ENCODE measurements at places on chromosomes 11 and 22.

GRCh38 chr11:849951-850774 lies 7.5 kb downstream of the TSPAN4 start:
- no peaks in the 10 kb centered on the region for H3K27me3 ChIP-seq
- DNase-seq = no peak
- H3K4me3 ChIP-seq = peak overlapping the region; percentile 57
- H3K27ac ChIP-seq = no peak overlapping the region
- no peaks in the 10 kb centered on the region for H3K36me3 ChIP-seq
- peaks cover 14% of the 10 kb centered on the region for H3K4me1 ChIP-seq

DNA sequence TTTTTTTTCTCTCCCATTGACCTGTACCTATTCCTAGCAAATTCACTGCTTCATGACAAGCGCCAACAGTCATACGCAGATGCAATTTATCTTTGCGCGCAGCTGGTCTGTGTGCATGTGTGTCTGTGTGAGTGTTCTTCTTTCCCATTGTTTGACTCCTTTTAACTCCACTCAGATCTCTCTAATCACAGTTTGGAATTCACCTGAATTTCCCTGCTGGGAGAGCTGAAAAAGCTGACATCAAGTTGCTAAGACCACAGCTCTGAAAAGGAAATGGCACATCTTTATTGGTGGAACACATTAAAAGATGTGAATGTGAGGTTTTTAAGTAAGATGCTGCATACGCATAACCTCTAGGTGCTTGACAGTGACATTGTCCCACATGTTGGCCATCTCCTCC lies 187.4 kb upstream of the MTMR2 start:
- no peak for DNase-seq
- H3K4me1 ChIP-seq = peaks cover 2% of the 10 kb centered on the region
- H3K36me3 ChIP-seq = no peaks in the 10 kb centered on the region
- no peaks in the 10 kb centered on the region for H3K27me3 ChIP-seq

DNA sequence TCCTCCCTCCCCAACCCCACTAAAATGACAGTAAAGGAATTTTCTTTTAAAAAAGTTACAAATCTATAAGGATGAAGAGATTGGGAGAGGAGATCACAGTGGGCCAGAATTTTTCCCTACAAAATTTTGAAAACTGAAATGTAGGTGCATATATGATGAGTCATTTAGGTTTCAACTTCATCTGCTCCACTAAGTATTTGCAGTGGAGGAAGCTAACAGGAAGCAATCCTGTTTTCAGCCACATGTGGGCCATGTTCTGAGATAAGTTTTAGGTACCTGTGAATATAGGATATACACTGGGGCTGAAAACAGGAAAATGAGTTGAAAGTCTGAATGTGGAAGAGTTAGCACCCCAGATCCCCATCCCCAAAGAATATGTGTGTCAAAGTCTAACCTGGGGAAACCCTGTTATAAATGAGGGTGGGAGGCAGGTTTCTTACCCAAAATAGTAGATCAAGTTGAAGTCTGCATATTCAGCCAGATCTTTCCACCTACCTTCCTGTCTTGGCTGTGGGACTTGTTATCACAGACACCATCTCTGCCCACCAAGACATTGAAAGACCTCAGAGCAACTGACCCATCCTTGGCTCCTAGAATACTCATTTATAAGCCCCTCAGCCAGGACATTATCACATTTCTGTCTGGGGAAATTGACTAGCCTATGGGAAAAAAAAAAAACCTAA lies 87.3 kb downstream of the PACS1 start:
- H3K36me3 ChIP-seq = no peaks in the 10 kb centered on the region
- DNase-seq = no peak
- H3K27me3 ChIP-seq = no peaks in the 10 kb centered on the region
- H3K4me1 ChIP-seq = no peaks in the 10 kb centered on the region
- H3K4me3 ChIP-seq = no peak overlapping the region
- H3K27ac ChIP-seq = no peak overlapping the region

GRCh38 chr22:39910876-39911613 lies 10.2 kb downstream of the GRAP2 start:
- no peak overlapping the region for H3K4me3 ChIP-seq
- no peaks in the 10 kb centered on the region for H3K36me3 ChIP-seq
- no peak overlapping the region for H3K27ac ChIP-seq
- no peak for DNase-seq
- H3K4me1 ChIP-seq = 0 out of 2 replicates have a peak, but pooled peaks cover 3% of the 10 kb centered on the region
- no peaks in the 10 kb centered on the region for H3K27me3 ChIP-seq

- H3K4me3 ChIP-seq = no peak overlapping the region
- no peak overlapping the region for H3K27ac ChIP-seq
- DNase-seq = no peak
- peaks cover 14% of the 10 kb centered on the region for H3K4me1 ChIP-seq
These were observed 66.8 kb downstream of the LARGE1 start for GRCh38 chr22:33853200-33854097.

DNA sequence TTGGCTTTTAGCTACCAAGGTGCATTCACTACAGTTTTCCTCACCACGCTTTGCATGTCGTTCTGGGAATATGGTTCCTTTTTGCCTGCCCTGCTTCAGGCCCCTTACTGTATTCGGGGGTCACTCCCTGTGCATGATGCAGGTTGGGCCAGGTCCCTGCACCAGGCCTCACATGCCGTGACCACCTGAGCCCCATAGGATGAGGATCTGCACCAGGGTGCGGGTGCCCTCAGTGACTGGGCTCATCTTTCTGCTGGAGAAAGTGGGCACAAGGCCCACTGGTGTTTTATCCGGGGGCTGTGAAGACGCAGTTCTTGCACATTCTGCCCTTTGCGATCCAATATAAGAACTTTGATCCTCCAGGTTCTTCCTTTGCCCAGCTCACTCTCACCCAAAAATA lies 45.7 kb upstream of the CABP7 start:
- DNase-seq = no peak
- no peaks in the 10 kb centered on the region for H3K27me3 ChIP-seq
- H3K4me1 ChIP-seq = no peaks in the 10 kb centered on the region
- no peak overlapping the region for H3K27ac ChIP-seq
- peaks cover 20% of the 10 kb centered on the region for H3K36me3 ChIP-seq
- no peak overlapping the region for H3K4me3 ChIP-seq

DNA sequence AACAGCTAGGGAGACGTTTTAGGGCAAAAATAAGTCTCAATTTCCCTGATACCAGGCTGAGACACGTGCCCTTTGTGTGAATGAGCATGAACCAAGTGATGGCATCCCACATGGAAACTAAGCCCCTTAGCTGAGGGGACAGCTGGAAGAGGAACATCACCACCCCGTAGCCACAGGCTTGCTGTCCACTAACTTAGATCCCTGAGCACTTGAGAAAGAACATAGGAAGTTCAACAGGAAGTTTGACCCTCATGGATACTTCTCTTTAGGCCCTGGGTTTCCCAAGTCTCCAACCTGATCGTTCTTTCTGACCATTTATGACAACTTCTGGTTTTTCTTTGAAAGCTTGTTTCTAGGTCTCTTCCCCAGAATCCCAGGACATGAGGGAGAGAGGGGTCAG lies 11.6 kb upstream of the CKAP5 start:
- no peaks in the 10 kb centered on the region for H3K27me3 ChIP-seq
- DNase-seq = no peak
- no peaks in the 10 kb centered on the region for H3K4me1 ChIP-seq
- no peak overlapping the region for H3K27ac ChIP-seq

GRCh38 chr11:72179049-72179803 lies 12.7 kb upstream of the FOLR1 start:
- DNase-seq = no peak
- no peaks in the 10 kb centered on the region for H3K36me3 ChIP-seq
- H3K4me1 ChIP-seq = no peaks in the 10 kb centered on the region
- no peak overlapping the region for H3K27ac ChIP-seq
- H3K27me3 ChIP-seq = no peaks in the 10 kb centered on the region

DNA sequence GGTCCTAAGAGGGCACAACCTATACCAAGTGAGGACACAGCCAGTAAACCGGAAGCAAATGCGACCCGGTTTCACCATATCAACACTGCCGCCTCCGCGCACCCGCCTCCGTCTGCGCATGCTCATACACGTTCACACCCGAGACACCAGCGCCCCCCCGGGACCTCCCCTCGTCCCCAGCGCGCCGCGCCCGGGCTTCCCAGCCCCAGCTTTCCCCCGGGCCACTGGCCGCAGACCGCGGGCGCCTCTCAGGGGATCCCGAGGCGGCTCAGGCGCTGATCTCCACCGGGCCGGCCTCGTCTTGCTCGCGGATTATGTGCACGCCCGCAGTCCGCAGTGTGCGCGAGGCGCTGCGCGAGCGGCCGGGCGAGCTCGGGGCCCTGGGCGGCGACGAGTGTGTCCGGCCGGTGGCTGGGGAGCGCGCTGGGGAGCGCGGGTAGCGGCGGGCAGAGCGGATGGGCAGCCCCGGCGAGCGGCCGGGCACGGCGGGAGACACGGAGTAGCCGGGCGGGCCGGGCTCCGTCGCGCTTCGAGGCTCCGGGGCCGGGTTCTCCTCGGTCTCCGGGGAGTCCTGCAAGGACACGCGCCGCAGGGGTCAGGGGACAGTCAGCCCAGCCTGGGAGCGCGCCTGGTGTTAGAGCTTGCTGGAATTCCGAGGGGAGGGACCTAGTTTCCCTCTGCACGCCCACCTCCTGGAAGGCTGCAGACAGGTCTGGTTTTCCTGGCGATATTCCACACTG lies 2.0 kb downstream of the HEPN1 start:
- peak overlapping the region; percentile 35 for H3K4me3 ChIP-seq
- peaks cover 10% of the 10 kb centered on the region for H3K27me3 ChIP-seq
- H3K4me1 ChIP-seq = no peaks in the 10 kb centered on the region
- DNase-seq = peak; percentile 47
- no peak overlapping the region for H3K27ac ChIP-seq
- H3K36me3 ChIP-seq = no peaks in the 10 kb centered on the region

DNA sequence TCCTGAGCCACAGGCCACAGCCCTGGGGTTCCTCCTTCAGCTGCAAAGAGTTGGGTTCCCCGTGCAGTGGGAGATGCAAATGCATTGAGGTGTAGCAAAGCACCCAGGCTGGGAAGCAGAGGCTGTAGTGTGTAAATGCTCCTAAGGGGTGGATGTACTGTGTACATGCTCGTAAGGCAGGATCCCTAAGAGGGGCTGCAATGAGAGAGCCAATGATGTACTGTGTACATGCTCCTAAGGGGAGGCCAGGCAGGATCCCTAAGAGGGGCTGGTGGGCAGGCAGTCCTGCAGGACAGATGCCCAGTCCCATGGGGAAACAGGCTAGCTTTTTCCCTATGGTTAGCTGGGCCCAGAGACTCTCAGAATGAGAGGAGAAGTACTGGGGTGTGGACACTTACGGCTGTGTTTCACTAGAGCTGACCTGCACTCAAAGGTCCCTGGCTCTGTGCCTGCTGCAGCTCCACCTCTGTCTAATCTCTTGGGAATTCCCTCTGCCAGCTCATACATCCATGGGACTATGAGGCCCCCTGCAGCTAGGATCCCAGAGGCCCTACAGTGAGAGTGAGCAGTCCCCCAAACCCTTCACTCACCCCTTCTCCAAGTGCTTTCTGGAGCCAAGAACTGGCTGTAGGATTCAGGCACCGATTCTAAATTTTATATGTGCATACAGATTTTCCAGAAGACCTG lies 261.9 kb upstream of the LUZP2 start:
- no peak overlapping the region for H3K4me3 ChIP-seq
- H3K27ac ChIP-seq = no peak overlapping the region
- H3K4me1 ChIP-seq = no peaks in the 10 kb centered on the region
- no peaks in the 10 kb centered on the region for H3K36me3 ChIP-seq
- no peaks in the 10 kb centered on the region for H3K27me3 ChIP-seq

DNA sequence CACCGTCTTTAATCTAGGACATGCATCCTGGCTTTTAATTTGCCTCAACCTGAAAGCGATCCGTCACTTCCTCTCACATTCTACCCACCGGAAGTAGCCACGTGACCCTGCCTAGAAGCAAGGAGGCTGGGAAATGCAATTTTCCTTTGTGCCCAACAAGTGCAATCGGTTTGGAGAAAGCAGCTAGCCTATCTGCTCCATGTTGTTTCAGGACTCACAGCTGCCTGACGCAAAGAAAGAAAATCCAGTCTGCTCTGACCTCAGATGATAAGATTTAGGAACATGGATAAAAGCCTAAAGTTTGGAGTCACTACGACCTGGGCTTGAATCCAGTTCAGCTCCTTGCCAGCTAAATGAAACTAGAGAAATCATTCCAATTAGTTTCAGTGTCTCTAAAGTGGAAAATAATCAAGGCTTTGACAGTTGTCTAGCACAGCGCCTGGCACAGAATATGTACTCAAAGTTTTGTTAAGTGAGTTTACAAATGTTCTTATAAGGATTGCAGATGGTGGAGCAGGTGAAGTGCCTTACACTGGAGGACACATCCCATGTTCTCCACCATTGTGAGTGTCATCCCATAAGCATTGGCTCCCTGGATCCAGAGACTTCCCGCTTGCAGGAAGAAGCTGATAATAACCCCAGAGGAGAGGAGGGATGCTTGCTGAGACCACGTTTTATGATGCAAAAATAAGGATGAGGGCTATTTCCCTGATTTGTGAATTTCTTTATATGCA lies 553.7 kb downstream of the MN1 start:
- H3K27me3 ChIP-seq = no peaks in the 10 kb centered on the region
- H3K4me3 ChIP-seq = no peak overlapping the region
- no peak overlapping the region for H3K27ac ChIP-seq
- H3K4me1 ChIP-seq = no peaks in the 10 kb centered on the region
- DNase-seq = no peak

GRCh38 chr11:102283116-102283485 lies 34.2 kb upstream of the BIRC3 start:
- no peak overlapping the region for H3K27ac ChIP-seq
- no peak for DNase-seq
- H3K27me3 ChIP-seq = no peaks in the 10 kb centered on the region
- no peaks in the 10 kb centered on the region for H3K4me1 ChIP-seq
- no peak overlapping the region for H3K4me3 ChIP-seq
- no peaks in the 10 kb centered on the region for H3K36me3 ChIP-seq

- peak; percentile 73 for DNase-seq
- peak overlapping the region; percentile 29 for H3K4me3 ChIP-seq
- no peak overlapping the region for H3K27ac ChIP-seq
These were observed 11.5 kb downstream of the P2RX3 start for GRCh38 chr11:57349491-57350274.

DNA sequence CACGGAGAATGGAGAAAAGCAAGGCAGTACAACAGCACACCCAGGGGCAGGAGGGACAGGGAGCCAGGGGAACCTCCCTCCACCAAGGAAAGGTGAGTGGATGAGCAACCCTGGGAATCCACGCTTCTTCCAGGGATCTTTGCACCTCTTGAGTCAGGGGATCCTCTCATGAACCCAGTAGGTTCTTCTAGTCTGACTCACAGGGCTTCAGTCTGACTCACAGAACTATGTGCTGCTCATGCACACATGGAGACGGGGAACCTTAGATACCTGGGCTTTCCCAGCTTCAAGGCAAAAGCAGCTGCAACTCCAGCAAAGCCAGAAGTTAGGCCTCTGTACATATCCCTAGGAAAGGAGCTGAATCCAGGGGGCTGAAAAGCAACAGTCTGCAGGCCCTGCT lies 1021.4 kb upstream of the TENM4 start:
- no peak overlapping the region for H3K27ac ChIP-seq
- DNase-seq = no peak
- no peaks in the 10 kb centered on the region for H3K4me1 ChIP-seq
- no peak overlapping the region for H3K4me3 ChIP-seq
- H3K27me3 ChIP-seq = no peaks in the 10 kb centered on the region

GRCh38 chr11:95085117-95085816 lies 4.4 kb upstream of the ENDOD1 start:
- peaks cover 2% of the 10 kb centered on the region for H3K27me3 ChIP-seq
- no peak overlapping the region for H3K4me3 ChIP-seq
- no peak overlapping the region for H3K27ac ChIP-seq
- peaks cover 4% of the 10 kb centered on the region for H3K4me1 ChIP-seq

Measured in iPS DF 6.9 (cell line).